ENCODE measurements at places on chromosomes 2 and 18.

- no peak for DNase-seq
Measured at GRCh38 chr2:160820691-160821090, 327.1 kb upstream of the RBMS1 start.

DNA sequence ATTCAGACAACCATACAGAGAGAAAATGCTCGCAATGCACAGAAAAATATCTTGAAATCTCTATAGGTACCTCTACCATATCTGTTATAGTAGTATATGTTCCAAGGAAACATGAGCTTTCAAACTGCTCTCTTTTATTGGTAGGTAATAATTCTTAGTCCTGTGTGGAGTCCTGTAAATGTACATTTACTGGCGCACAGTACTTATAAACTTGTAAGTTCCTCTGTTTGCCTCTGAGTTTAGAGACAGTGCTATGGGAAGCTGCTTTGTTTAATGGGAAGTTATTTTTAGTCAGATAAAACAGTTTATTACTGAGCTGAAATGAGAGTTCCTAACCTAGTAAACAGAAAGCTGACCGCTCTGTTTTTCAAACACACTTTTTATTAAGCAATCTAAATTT is 52.7 kb downstream of the CCDC93 start:
- DNase-seq: no peak

DNA sequence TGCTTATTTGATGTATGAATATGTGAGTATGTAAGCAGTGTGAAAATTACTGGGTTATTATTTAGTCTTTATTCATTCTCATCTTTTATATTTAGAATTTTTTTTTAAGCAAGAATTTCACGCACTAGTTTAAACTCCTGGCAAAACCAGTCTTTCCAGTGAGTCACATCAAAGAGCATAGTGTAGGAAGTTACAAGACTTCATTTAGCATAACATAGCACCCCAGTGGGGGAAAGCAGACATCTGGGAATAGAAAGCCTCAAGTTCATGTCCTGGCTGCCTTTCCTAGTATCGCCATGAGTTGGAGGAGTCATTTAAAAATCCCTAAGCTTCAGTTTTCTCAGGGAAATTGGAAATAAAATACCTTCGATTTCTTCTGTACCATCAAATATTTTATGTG is 408.3 kb downstream of the NUP35 start:
- no peak for DNase-seq

GRCh38 chr2:75025633-75026380 is 67.4 kb downstream of the POLE4 start:
- DNase-seq: no peak

DNA sequence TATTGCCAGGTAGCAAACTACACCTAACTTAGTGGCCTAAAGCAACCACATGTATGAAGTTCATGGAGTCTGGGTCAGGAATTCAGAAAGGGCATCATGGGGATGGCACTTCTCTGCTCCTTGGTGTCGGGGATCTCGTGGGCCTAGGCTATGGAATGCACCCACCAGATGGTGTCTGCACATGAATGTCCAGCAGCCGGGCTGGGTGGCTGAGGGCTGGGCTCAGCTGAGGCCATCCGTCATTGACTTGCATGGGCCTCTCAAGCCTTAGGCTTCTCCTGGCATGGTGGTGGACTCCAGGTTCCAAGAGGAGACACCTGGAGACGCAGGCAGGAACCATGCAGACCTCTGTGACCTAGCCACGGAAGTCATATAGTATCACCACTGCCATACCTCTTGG is 26.0 kb upstream of the RPL31 start:
- DNase-seq: no peak

GRCh38 chr2:143736904-143737303 is 607.7 kb downstream of the ARHGAP15 start:
- no peak for DNase-seq

GRCh38 chr2:236608188-236608525 is 38.5 kb downstream of the ACKR3 start:
- no peak for DNase-seq

DNA sequence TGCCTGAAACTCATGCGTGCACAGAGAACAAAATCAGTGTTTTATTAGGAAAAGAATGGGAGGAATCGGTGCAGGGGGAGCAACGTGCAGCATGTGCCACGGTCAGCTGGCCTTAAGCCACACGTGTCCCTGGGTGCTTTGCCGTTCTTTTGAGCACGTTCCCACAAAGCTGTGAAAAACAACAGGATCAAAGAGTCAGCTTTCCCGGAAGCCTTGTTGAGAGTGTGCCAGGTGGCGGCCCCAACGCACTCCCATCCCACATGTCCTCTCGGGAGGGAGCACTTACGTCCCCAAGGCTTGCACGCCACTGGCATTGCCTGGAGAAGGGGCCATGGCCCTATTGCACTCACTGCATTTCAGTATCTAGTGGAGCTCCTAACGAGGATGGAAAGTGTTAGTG is 511.2 kb downstream of the EIPR1 start:
- no peak for DNase-seq

DNA sequence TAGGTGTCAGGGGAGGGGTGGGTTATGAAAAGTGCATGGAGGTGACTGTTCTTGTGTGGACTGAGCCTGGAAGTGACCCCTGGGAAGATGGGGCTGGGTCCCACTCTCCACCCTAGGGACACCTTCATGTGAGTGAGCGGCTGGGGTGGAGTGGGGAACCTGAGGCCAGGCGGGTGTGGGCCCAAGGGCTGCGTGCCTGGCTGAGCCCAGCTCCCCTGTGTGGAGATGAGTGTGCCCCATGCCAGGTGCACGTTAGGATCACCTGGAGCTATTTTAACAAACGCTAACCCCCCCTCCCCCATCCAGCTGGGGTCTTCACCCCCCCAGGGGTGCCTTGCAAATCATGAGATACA is 26.5 kb downstream of the ZAP70 start:
- no peak for DNase-seq

DNA sequence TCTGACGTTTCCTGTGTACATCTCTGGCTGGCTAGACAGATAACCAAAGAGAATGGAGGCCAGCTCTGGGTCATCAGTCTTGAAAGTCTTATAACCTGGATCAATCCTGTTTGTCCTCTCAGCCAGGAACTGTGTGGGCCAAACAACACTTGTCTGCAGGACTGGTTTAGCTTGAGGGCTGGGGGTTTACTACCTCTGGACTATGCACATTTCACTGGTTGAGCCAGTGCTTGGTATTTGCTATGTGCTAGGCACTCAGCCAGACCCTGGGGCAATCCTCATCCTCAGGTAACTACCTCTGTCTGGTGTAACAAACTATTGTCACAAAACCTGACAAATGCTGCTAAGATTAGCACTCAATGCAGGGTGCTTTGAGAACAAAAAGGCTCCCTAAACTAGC is 169.7 kb downstream of the HAUS1 start:
- peak; percentile 84 for DNase-seq

DNA sequence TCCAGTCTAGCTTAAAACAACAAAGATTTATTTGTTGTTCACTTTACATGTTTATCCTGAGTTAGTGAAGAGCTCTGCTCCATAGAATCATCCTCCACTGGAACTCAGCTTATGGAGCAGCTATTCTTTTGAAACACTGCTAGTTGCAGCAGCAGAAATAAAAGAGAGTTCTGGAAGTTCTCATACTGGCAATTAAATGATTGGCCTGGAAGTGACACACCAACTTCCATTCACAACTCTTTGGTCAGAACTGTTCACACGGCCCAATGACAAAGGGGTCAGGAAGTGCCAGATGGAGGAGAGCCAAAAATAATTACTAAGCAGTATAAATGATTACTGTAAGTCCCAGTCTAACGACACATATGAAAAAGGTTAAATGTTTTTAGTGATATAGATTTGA is 39.1 kb downstream of the FBXO11 start:
- DNase-seq: no peak

DNA sequence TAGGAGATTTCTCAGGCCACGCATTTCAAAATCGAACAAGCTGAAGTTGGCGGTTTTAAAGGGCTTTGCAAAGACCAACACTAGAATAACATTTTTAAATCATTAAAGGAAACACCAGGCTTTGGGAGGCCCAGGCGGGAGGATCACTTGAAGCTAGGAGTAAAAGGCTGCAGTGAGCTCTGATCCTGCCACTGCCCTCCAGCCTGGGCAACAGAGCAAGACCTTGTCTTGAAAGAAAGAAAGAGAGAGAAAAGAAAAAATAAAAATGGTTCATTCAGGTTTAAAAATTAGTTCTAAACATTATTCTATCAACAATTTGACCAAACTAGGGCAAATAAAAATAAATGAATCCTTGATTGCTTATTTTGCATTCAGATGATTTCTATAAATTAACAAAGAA is 789 bp upstream of the CHST9 start:
- DNase-seq: no peak

DNA sequence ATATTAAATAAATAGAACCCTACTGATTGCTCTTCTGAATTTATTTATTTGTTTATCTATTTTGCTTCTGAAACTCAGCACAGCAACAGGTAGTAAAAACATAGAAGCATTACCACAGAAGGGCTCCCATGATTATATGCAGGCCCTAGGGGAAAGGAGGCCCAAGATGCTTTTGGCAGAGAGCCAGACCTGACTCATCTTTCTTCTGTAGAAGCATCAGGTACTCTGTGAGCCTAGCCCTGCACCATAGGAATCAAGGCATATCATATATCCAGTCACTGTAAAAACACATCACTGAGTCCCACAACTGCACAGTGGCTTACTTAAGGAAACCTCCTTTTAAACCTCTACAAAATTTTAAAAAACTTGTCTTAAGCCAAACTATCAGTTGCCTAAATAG is 1.8 kb downstream of the SCN9A start:
- no peak for DNase-seq

DNA sequence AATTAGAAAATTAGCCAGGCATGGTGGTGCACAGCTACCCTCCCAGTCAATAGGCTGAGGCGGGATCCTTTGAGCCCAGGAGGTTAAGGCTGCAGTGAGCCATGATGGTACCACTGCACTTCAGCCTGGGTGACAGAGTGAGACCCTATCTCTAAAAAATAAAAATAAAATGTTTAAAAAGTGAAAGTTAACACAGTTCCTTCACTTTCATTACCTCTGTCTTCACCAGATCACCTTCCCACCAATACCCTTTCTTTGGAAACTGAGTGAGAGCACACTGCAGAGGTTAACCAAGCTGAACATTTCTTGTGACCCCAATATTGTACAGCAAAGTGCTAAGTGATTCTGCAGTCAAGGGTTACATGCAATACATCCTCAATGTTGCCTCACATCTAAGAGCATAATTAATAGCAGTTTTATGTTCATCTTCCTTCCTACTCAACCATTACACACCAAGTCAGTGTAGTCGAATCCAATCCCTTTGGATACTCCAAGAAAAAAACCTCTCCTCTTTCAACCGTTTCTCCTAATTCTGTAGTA is 1.7 kb downstream of the L3MBTL4 start:
- DNase-seq: no peak

DNA sequence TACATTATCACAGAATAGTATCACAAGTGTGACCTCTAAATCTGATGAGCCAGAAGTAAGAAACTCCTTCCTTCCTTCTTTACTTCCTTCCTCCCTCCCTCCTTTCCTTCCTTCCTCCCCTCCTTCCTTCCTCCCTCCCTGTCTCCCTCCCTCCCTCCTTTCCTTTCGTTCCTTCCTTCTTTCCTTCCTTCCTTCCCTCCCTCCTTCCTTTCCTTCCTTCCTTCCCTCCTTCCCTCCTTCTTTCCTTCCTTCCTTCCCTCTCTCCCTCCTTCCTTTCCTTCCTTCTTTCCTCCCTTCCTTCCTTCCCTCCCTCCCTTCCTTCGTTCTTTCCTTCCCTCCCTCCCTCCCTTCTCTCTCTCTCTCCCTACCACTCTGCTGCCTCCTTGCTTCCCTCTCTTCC is 359.2 kb downstream of the OSR1 start:
- DNase-seq: no peak

DNA sequence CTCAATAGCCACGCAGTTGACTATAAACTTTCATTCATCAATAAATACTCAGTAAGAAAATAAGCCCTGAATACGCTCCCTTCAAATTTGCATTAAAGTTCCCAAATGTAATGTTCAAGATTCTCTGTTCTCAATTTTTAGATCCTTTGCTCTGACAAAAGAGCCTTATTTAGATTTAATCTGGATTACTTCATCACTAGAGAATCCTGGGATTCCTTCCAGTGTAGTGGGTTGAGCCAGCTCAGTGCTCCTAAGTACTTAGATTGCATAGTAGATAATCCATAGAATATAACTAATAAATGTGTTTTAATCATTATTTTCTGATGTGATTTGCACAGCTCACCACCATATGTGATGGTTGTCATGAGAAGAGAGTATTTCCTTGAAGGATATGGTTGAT is 1286.2 kb downstream of the SUCLG1 start:
- no peak for DNase-seq

DNA sequence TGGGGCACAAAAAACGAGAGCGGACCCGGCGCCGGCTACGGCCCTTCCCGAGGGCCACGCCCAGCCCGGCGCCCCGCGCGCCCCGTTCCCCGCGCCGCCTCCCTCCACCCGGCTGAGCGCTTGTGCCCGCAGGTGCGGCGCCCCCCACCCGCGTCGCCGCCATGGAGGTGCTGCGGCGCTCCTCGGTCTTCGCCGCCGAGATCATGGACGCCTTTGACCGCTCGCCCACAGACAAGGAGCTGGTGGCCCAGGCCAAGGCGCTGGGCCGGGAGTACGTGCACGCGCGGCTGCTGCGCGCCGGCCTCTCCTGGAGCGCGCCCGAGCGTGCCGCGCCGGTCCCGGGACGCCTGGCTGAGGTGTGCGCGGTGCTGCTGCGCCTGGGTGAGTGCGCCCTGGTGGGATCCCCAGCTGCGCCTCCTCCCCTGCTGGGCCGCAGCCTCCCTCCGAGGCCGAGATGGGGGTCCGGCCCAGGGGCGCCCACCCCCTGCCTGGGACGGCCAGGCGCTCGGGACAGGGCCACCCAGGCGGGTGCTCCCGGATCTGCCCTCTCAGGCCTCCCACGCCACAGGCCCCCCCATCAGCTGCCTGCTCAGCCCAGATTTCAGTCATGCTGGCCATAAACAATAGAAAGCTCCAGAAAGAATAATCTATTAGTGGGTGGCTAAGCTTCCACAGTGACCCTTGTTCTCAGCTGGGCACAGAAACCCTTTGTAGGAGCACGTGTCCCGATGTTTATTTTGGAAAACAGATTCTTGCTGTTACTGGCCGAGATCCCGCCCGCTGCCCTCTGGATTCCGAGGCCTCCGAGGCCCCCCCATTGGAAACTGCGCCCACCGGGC is 997 bp downstream of the BOK start:
- DNase-seq: peak; percentile 62

DNA sequence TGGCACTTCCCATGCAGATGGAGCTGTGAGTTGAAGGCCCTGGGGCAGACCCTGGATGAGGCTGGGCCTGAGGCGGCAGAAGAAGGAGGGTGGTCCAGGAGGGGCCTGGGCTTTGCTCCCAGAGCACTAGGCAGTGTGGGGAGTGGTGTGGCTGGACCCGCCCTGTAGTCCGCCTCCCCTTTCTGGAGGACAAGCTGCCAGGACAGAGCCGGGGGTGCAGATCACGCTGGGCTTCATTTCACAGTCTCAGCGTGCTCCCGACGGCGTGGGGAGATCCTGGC is 49.8 kb downstream of the PTGR3 start:
- DNase-seq: no peak

GRCh38 chr2:25125189-25125588 is 43.2 kb downstream of the POMC start:
- no peak for DNase-seq

GRCh38 chr18:26706911-26707351 is 158.6 kb downstream of the AQP4 start:
- no peak for DNase-seq

GRCh38 chr2:148794558-148794957 is 80.5 kb upstream of the KIF5C start:
- no peak for DNase-seq

- DNase-seq: no peak
Measured at GRCh38 chr2:170277951-170278350, 100.0 kb downstream of the MYO3B start.

- peak; percentile 27 for DNase-seq
Measured at GRCh38 chr2:71327916-71328315, 3.7 kb upstream of the ZNF638 start.

- DNase-seq: no peak
Measured at GRCh38 chr2:126616606-126617069, 39.3 kb upstream of the GYPC start.
